ENCODE measurements at places on chromosomes 2 and 18. TPM values are rescaled to one million over a fixed set of nuclear protein-coding genes. Genes with fewer than 3 reads are reported as not detected.

Gene COL5A2
- total RNA-seq = 46.6 TPM

Gene RNU2-63P
- not detected for total RNA-seq

Gene FANCL
- 26.5 TPM for total RNA-seq

Gene COBLL1
- 4.1 TPM for total RNA-seq

Gene LRRTM4
- total RNA-seq = not detected

Gene SEPTIN2
- 285 TPM for total RNA-seq

Gene MROH2A
- not detected for total RNA-seq

Gene RSAD2
- 0.27 TPM for total RNA-seq

Gene AMER3
- not detected for total RNA-seq

Gene SLC4A3
- total RNA-seq = 3.7 TPM

Gene KCNE4
- 0.65 TPM for total RNA-seq

Gene SLC14A1
- total RNA-seq = not detected

Gene ACVR1C
- total RNA-seq = 0.08 TPM

Measured in A549 treated with ZK216348 at 1 μM for 4 hours (cell line).